Chondrocyte (in vitro differentiated cells): ENCODE measurements at places on chromosomes 4 and X. TPM values are rescaled to one million over a fixed set of nuclear protein-coding genes. Genes with fewer than 3 reads are reported as not detected.

DNA sequence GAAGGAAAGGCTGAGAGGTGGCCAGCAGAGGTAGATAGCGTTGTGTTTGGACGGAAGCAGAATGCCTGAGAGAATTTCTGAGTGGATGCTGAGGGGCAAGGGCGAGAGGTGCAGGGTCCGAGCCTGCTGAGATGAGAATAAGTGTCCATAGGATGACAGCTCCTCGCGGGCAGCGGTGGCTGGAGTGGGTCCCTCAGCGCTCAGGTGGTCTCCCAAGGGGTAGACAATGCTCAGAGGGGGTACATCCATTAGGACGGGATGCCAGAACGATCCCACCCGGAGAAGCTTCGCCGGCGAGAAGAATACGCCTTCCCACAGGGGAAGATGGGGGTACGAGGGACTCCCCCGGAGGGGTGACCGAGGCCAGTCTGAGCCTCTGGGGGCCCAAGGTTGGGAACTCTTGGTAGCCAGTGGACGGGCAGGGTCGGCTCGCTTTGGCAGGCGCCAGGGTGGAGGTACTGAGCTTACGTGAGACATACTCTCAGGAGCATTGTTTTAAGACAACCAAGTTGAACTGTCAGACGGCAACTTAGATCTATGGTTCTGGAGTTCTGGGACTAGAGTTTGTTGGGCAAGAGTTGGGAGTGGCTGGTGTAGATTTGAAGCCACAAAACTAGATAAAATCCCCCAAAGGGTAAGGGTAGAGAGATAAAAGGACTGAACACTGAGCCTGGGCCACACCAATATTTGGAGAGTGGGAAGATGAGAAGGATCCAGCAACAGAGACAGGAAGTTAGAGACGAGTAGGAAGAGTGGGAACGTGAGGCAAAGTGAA, 15.8 kb downstream of the BRCC3 start:
- DNase-seq = peak; percentile 85

GRCh38 chr4:105714071-105714521, 5.5 kb downstream of the GSTCD start:
- no peak for DNase-seq

DNA sequence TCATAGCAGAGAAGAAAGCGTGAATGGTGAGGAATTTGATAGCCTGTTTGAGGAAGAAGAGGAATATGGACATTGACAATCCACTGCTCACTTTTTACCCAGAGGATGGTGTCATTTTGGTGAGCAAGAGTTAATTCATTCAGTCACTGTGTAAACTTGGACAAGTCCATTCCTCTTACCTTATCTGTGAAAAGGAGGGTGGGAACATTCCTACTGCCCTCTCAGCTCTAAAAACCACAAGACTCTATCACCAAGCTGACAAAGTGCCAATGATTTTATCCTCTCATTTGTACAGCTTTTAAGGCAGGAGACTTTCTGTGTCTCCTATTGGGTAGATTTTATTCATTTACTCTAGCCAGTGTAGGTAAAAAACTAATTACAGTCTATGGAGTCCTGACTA, 103.8 kb downstream of the LUZP4 start:
- DNase-seq = no peak

GRCh38 chrX:49725923-49726904, 30.4 kb upstream of the PAGE1 start:
- DNase-seq = peak; percentile 68

GRCh38 chrX:9338986-9339385, 125.9 kb upstream of the TBL1X start:
- DNase-seq = no peak

DNA sequence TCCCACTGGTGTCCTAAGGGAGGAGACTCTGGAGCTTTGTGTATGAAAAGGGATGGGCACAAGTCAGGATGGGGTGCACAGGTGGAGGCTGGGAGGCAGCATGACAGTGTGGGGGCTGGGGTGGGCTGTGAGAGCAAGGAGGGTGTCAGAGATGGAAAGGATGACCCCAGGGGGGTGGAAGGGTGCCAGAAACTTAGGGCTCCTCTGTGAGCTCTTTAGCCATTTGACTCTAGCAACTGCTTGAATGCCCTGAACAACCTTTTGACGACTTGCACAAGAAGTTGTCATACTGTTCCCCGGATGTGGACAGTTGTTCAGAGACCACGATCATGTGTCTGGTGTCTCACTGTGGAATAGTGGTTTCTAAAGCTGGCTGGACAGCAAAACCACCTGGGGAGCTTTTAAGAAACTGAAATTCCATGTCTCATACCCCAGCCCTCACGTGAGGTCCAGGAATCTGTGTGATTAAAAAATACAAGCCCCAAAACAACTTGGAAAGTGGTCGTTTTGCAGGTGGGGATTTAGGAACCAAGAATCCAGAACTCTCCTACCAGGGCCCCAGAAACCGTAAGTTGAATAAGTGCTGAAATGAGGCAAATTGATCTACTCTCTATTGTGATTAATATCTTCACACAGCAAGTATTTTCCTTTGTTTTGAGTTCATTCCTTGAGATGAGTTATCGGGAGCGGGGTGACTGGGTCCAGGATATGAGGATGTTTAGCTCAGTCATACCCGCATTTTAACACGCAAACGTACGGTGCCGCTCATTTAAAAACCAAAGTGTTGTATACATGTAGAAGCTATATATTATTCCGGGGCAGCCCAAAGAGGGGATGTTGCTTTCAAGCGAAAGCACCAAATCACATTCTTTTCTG, 3.4 kb downstream of the RHOH start:
- no peak for DNase-seq

GRCh38 chr4:101660607-101661006, 129.9 kb upstream of the BANK1 start:
- no peak for DNase-seq

GRCh38 chr4:55001538-55001937, 123.9 kb downstream of the KDR start:
- DNase-seq = no peak

DNA sequence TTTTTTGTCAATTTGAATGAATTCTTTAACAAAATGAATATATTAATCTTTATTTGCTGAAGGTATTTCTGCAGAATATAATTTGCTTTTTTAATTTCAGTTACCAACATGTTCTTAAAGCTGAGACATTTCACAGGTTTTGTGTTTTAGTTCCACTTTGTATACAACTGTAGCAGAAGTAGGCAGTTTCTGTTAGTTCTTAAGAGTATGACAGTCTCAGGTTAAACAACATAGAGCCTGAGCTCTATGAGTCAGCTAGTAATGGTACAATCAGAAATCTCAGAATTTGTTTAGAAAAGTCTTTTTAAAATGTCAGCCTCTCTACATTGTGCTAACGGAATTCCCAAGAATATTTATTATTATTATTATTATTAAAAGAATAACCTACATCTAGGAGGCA, 50.4 kb downstream of the GSTCD start:
- no peak for DNase-seq

DNA sequence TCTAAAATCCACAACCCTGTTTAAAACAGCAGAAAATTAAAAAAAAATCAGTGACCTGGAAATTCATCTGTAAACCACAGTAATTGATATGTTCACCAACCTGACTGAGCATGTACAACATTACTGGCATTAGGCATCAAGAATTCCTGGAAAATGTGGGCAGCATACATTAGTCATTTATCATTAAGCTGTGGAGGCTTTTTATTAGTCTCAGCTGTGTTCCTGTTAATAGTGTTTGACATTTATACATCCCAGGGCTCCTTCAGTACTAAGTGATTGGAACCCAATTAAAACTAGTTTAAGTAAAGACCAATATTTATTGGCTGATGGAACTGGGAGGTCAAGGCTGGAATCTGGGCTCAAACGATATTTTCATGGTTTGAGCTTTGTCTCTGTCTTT, 227.3 kb upstream of the GIMD1 start:
- no peak for DNase-seq

DNA sequence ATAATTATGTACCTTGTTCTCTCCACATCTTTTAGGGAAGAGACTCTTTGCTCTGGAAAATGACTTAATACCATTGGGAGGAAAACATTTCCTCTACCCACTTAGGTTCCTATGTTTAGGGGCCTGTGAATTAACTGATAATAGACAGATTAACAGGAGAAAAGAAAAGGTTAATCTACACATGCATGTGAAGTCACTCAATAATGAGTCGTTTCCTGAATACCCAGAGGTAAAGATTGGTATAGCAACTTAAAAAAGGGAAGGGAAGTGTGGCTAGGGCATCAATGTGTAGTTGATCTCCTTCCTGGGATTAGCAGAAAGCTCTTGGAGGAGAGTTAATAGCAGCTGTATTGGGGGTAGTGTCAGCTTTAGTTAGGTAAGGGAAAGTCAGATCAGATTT, 419.5 kb upstream of the ATOH1 start:
- no peak for DNase-seq

- DNase-seq = no peak
These were observed 79.5 kb downstream of the PRKG2 start for GRCh38 chr4:81135501-81135900.

GRCh38 chr4:163554870-163555465, 60.5 kb downstream of the TMA16 start:
- no peak for DNase-seq

GRCh38 chr4:79177388-79177787, 148.5 kb downstream of the NAA11 start:
- DNase-seq = no peak

DNA sequence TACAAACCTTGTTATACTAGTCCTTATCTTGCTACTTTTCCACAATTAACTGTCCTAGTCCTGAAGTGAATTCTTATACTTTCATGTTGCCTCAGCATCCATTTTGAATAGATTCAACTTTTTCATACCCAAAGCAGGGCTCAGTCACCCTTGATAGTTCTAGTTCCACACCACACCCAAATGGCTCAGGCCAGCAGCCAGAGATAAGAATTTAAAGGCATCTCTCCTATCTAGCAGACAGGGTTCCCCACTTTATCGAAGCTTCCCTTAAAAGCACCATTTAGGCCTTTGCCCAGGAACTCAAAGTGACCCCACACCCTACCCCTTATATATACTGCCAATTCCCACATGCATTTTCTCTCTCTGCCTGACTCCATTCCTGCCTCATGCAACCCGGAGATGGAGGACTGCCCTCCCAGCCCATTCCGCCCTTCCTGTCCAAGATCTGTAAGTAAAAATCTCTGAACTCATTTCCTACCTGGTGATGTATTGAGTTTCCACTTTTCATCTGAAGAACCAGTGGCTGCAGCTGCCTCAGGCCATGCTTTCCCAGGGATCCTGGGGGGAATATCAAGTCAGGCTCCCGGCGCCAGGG, 63.7 kb upstream of the TXK start:
- no peak for DNase-seq

GRCh38 chr4:185542626-185543315, 7.5 kb upstream of the PDLIM3 start:
- no peak for DNase-seq

GRCh38 chr4:187124331-187124730, 400.7 kb upstream of the FAT1 start:
- DNase-seq = no peak

GRCh38 chr4:40750461-40751258, 905 bp downstream of the NSUN7 start:
- DNase-seq = no peak

GRCh38 chrX:109684136-109684535, 48.9 kb downstream of the ACSL4 start:
- DNase-seq = no peak

- DNase-seq = no peak
These were observed 61.6 kb downstream of the STX18 start for GRCh38 chr4:4480205-4480604.

DNA sequence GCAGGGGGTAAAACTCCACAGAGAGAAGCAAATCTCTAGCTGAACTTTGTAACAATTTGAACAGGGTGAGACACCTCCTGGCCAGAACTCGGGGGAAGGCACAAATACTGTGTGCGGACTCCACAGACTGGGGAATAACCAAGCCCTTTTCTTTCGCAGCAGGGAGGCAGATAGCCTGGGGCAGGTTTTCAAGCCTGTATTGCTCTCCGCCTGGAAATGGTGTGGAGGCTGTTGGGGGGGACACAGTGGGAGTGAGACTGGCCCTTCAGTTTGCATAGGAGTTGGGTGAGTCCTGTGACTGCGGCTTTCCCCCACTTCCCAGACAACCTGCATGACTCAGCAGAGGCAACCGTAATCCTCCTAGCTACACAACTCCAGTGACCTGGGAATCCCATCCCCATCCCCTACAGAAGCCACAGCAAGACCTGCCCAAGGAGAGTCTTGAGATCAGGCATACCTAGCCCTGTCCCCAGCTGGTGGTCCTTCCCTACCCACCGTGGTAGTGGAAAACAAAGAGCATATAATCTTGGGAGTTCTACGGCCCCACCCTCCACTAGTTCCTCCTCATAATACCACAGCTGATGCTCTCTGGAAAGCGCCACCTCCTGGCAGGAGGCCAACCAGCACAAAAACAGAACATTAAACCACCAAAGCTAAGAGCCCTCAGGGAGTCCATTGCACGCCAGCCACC, 12.9 kb upstream of the SMPX start:
- no peak for DNase-seq

GRCh38 chr4:176191974-176192373, 3.4 kb downstream of the SPATA4 start:
- no peak for DNase-seq

GRCh38 chrX:120499301-120500072, 30.4 kb upstream of the LAMP2 start:
- DNase-seq = no peak

GRCh38 chr4:33357121-33357520, 2637.0 kb downstream of the PCDH7 start:
- DNase-seq = no peak

Gene TGIF2LX
- total RNA-seq = not detected in 3 replicates

Gene DCX
- total RNA-seq = not detected in 3 replicates

Gene IL2RG
- total RNA-seq = not detected in 3 replicates

Gene NAAA
- total RNA-seq = 18.3 to 19.2 TPM (median 18.6 TPM) in 3 replicates

Gene LRCH2
- 10.5 to 11.6 TPM (median 11.1 TPM) in 3 replicates for total RNA-seq

Gene PRR32
- not detected in 3 replicates for total RNA-seq

Gene CTAG1B
- total RNA-seq = not detected in 3 replicates

Gene DTHD1
- total RNA-seq = not detected in 3 replicates

Gene CYLC1
- not detected in 3 replicates for total RNA-seq
